T-cell (primary cell): ENCODE measurements at places on chromosomes 3 and 15. TPM values are rescaled to one million over a fixed set of nuclear protein-coding genes. Genes with fewer than 3 reads are reported as not detected.
A peak's percentile ranks its signal among the peaks of the same experiment; 100 is the strongest.

DNA sequence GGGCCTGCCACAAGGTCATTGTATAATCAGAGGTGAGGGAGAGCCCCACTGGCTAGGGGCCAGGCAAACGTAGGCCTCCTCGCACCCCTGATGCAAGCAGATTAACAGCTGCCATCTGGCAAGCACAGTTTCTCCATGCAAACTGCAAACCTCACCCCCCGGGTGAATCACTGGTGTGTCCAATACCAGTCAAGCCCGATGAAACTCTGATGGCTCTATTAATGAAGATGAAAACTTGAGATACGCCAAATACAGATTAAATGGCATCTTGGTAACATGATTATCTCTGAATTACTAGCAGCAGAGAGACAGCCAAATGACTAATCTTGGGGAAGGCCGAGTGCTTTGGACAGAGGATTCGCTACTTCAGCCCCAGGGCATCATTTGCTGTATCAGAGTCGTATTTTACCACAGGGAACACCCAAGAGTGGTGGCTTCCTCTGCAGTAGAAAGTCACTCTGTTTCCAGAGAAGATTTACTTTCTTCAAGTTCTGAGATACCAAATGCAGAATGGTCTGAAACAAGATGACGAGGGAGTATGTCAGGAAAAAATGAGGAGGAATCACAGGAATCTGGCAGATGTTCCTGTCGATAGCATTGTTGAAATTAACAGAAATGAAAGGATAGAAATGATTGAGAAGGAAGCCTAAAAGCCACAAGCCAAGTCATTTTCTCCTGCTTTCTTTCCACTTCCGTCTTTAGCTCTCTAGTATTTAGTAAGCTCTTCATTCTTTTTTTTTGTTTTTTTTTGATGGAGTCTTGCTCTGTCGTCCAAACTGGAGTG is 96.2 kb upstream of the NR2F2 start:
- no peak overlapping the region for H3K4me3 ChIP-seq
- H3K36me3 ChIP-seq, result no peaks in the 10 kb centered on the region
- no peaks in the 10 kb centered on the region for H3K4me1 ChIP-seq
- DNase-seq, result no peak
- no peak overlapping the region for H3K27ac ChIP-seq

DNA sequence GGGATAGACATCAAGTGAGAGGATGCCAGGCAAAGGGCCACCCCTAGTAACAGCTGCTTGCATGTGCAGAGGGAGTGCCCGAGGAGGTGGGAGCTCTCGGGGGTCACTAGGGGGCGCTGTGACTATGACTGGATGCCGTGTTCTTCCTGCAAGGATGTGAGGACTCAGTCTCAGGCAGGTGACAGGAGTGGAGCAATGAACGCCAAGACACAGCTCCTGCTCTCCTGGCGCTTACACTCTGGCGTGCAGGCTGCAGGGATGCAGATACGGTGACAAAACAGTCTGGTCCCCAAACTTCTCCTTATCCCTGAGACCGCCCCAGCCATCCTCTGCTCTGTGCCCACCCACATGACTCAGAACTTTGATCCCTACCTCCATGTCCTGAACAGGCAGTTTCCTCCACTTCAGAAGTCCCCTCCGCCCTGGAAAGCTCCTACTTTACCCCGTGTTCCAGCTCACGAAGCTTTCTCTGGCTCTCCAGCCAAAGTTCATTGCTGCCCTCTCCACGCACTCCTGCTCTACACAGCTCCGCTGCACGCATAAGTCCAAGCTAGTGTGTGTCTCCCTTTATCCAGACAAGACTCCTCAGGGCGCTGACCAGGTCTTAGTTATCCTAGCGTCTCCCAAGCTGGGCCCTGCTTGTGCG is 14.7 kb downstream of the RHOV start:
- no peaks in the 10 kb centered on the region for H3K4me1 ChIP-seq
- H3K4me3 ChIP-seq, result no peak overlapping the region
- peak; percentile 79 for DNase-seq
- H3K36me3 ChIP-seq, result no peaks in the 10 kb centered on the region
- no peaks in the 10 kb centered on the region for H3K27me3 ChIP-seq

- H3K4me1 ChIP-seq, result peaks cover 2% of the 10 kb centered on the region
- H3K4me3 ChIP-seq, result no peak overlapping the region
- no peaks in the 10 kb centered on the region for H3K27me3 ChIP-seq
- H3K36me3 ChIP-seq, result peaks cover 3% of the 10 kb centered on the region
- DNase-seq, result no peak
Observed at GRCh38 chr3:170044271-170044670, 6.5 kb downstream of the GPR160 start.

- no peaks in the 10 kb centered on the region for H3K27me3 ChIP-seq
- no peak overlapping the region for H3K4me3 ChIP-seq
- no peaks in the 10 kb centered on the region for H3K4me1 ChIP-seq
- no peak for DNase-seq
- H3K27ac ChIP-seq, result no peak overlapping the region
- no peaks in the 10 kb centered on the region for H3K36me3 ChIP-seq
Observed at GRCh38 chr15:91981821-91982800, 128.6 kb downstream of the SLCO3A1 start.

DNA sequence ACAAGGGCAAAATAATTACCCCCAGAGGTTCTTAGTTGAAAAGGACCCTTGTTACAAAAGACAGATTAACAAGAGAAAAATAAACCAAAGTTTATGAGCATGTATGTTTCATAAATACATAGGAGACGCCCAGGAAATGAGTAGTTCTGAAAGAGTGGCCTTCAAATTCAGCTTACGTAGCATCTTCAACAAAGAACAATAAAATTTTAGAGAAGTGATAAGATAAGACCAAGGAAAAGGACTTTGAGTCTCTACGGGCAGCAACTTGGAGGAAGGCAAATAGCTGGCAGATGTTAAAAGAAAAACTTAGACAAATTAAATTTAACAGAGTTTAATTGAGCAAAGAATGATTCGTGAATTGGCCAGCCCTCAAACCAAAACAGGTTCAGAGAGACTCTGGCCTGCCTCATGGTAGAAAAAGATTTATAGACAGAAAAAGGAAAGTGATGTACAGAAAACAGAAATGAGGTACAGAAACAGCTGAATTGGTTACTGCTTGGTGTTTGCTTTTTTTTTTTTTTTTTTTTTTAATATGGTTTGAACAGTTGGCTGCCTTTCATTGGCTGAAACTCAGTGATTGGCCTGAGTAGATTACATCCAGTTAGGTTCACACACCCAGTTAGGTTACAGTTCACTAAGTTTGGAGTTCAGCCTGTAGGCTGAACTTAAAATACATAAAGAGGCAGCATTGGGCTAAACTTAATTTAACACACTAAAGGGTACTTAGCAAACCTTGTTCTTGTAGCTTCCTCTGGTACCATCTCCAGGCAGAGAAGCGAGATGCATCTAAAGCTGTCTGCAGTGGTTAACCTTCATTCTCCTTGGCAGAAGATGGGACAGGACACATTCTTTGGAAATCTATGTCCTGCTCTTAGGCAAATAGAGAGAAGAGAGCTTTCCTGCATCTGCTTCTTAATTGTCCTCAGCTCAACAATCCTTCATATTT is 23.2 kb downstream of the C2CD4B start:
- no peaks in the 10 kb centered on the region for H3K36me3 ChIP-seq
- no peak overlapping the region for H3K27ac ChIP-seq
- H3K4me3 ChIP-seq, result no peak overlapping the region

GRCh38 chr3:133162670-133163305 is 124.6 kb downstream of the TMEM108 start:
- H3K27me3 ChIP-seq, result no peaks in the 10 kb centered on the region
- no peak overlapping the region for H3K4me3 ChIP-seq
- no peaks in the 10 kb centered on the region for H3K4me1 ChIP-seq
- H3K27ac ChIP-seq, result no peak overlapping the region

GRCh38 chr3:120850381-120851295 is 57.4 kb upstream of the STXBP5L start:
- no peaks in the 10 kb centered on the region for H3K36me3 ChIP-seq
- no peaks in the 10 kb centered on the region for H3K4me1 ChIP-seq
- H3K27ac ChIP-seq, result no peak overlapping the region
- no peak overlapping the region for H3K4me3 ChIP-seq

DNA sequence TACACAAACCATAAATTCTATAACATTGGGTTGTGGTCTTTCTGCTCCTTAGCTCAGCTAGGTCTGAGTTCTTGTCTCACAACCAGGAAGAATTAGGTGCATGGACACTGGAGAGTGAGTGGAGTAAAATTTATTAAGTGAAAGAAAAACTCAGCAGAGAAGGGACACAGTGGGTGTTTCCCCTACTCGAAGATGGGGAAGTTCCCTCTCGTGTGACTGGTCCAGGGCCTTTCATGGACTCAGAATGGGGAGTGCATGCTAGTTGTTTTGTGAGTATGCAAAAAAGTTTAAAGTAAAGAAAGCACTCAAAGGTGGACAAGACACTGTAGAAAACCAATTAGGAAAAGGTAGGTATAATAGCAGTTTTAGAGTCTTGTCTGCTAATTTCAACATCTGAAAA is 215.5 kb upstream of the RORA start:
- H3K27ac ChIP-seq, result no peak overlapping the region
- DNase-seq, result no peak
- no peaks in the 10 kb centered on the region for H3K27me3 ChIP-seq
- H3K4me3 ChIP-seq, result no peak overlapping the region
- no peaks in the 10 kb centered on the region for H3K36me3 ChIP-seq

GRCh38 chr3:53478166-53478830 is 16.1 kb upstream of the CACNA1D start:
- H3K4me1 ChIP-seq, result no peaks in the 10 kb centered on the region
- H3K4me3 ChIP-seq, result no peak overlapping the region
- no peaks in the 10 kb centered on the region for H3K36me3 ChIP-seq
- H3K27me3 ChIP-seq, result no peaks in the 10 kb centered on the region
- no peak for DNase-seq

DNA sequence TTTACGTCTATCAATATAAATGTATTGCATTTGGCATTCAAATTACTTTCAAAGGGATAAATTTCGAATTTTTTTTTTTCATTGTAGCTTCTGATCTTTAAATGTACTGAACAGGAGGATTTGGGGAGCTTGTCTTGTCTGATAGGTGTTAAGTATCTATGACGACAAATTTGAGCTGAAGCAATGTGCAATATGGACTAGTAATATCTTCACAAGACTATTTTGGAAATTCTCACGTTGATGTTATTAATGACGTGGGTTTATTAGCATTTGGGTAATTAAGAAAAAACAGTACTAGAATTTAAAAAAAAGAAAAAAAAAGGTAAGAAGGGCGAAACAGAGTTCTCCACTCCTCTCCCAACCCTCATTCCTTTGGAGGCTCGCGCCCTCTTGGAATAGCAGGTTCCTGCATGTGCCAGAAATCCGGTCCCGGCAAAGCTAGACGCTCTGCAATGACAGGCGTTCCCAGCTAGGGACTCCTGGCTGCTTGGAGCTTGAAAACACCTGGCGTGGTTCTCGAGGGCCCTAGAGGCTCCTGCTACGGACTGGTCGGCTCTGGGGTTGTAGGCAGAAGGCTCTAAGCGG is 648 bp upstream of the P2RY1 start:
- no peak overlapping the region for H3K27ac ChIP-seq
- peaks cover 16% of the 10 kb centered on the region for H3K4me1 ChIP-seq
- no peak for DNase-seq
- no peaks in the 10 kb centered on the region for H3K36me3 ChIP-seq
- peaks cover 25% of the 10 kb centered on the region for H3K27me3 ChIP-seq

GRCh38 chr3:50383750-50384149 is 24.4 kb upstream of the TMEM115 start:
- peaks cover 3% of the 10 kb centered on the region for H3K27me3 ChIP-seq
- DNase-seq, result no peak
- H3K4me3 ChIP-seq, result no peak overlapping the region
- no peak overlapping the region for H3K27ac ChIP-seq
- H3K4me1 ChIP-seq, result no peaks in the 10 kb centered on the region
- no peaks in the 10 kb centered on the region for H3K36me3 ChIP-seq

DNA sequence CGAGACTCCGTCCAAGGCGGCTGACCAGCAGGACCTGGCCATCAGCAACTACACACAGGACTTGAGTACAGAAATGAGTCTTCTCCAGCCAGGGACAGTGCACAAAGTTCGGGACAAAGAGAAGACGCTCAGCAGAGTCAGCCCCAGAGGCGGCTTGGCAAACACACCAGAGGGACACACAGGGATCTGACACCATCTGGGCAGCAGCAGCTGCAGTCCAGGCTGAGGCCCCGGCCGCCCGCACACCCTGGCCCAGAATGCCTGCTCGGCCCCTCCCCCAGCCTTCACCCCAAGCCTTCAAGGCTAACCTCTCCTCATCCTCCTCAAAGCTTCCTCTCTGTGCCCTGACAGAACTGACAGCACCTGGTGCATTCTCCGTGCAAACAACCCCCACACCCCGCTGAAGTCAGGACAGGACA is 61.1 kb downstream of the XXYLT1 start:
- H3K4me3 ChIP-seq, result no peak overlapping the region
- no peak overlapping the region for H3K27ac ChIP-seq
- no peaks in the 10 kb centered on the region for H3K36me3 ChIP-seq
- DNase-seq, result no peak
- H3K27me3 ChIP-seq, result no peaks in the 10 kb centered on the region
- no peaks in the 10 kb centered on the region for H3K4me1 ChIP-seq

GRCh38 chr3:37144806-37145205 is 29.6 kb downstream of the LRRFIP2 start:
- H3K27me3 ChIP-seq, result no peaks in the 10 kb centered on the region
- H3K36me3 ChIP-seq, result peaks cover 5% of the 10 kb centered on the region
- H3K27ac ChIP-seq, result no peak overlapping the region
- DNase-seq, result no peak

GRCh38 chr15:78615151-78615589 is 5.6 kb downstream of the CHRNA3 start:
- no peak for DNase-seq
- no peaks in the 10 kb centered on the region for H3K4me1 ChIP-seq
- H3K27me3 ChIP-seq, result peaks cover 22% of the 10 kb centered on the region
- no peaks in the 10 kb centered on the region for H3K36me3 ChIP-seq
- H3K27ac ChIP-seq, result no peak overlapping the region

Gene POLR2M
- total RNA-seq, result 91.4 TPM

Gene CLDN1
- not detected for total RNA-seq

Gene ARGFX
- not detected for total RNA-seq

Gene ALDH1A3
- not detected for total RNA-seq

Gene CATSPER2
- 7.2 TPM for total RNA-seq

Gene WDR93
- total RNA-seq, result not detected

Gene ZBTB11
- 61.4 TPM for total RNA-seq

Gene PLSCR4
- 0.16 TPM for total RNA-seq

Gene IQCF2
- total RNA-seq, result not detected

Gene ZDHHC3
- 42.2 TPM for total RNA-seq

Gene POLR2H
- 39.3 TPM for total RNA-seq

Gene CILP
- total RNA-seq, result 0.36 TPM

Gene ASB14
- total RNA-seq, result not detected

Gene SPINK8
- not detected for total RNA-seq
